Lower lobe of right lung (tissue), 2 donors: ENCODE measurements at places on chromosomes 2 and 18.
A peak's percentile ranks its signal among the peaks of the same experiment; 100 is the strongest.

- DNase-seq: no peak
These were observed 190.3 kb downstream of the IRS1 start for GRCh38 chr2:226609366-226609765.

DNA sequence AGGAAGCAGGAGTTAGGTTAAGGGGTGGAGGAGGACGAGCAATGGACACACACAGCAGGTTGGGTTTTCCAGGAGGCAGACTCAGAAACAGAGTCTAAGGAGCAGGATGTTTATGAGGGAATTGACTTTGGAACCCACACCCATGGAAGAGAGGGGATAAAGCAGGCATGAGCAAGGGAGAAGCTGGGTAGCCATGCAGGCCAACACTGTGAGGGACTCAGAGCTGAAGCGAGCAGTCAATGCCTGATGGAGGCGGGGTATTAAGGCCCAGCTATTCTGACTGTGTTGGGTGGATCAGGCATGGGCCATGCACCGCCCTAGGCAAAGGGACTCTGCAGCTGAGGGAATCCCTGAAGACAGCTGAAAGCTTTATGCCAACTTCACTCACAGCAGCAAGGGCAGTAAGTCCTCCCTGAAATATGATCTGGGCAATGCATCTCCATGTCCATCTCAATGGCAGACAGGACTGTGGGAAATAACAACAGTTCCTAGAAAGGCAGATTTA is 37.6 kb downstream of the TEX51 start:
- no peak for DNase-seq

DNA sequence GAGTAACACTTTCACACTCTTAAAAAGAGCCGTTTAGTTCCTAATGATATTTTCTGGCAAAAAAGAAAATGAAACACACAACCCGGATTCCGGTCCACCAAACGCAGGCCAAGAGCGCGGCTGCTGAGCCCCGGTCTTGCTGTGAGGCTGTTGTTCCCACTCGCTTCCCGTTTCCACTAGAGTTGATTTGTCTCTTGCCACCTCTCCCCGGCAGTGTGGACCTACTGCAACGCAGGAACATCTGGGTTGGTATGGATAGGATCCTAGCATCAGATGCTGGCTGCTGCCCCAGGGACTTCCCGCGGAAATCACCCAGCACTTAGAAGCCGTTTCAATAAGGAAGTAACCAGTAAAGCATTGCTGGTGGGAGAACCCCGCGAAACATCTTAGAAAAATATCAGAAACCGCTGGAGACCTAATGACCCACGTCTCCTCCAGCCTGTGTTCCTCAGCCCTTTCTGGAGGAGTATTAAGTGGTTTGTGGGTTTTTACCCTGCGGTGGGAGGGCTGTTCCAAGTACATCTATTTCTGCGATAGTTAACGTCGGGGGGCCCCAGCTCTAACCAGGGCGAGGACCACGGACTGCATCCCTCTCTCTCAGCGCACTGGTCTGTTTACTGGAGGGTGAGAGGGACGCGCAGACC is 939 bp downstream of the DOCK10 start:
- DNase-seq: peak; percentile 57

DNA sequence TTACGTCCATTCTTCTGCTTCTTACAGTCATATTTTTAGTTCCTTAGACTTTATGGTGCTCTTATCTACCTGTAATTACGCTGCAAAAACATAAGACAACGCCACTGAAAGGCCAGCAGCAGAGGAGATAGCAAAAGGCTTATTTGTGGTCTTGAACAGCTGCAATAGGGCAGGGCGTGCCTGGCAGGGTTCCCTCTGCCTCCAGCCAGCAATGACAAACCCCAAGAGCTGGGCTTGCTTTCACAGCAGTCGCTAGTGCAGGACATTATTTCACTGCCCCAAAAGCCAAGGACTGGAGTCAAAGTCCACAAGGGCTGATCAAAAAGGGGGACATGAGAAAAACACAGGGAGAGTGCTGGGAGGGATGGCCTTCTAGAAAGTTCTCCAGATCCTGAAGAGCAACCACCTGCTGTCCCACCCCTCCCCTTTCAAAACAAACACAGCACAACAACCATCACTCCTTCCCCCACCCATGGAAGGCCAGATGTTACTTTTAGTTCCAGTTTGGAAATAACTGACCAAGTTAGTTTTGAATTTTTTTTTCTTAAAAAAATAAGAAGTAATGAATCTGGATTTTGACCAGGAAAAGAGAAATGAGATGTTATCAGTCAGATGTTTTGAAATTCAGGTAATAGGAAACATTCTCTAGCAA is 127.8 kb downstream of the RBMS1 start:
- no peak for DNase-seq

- DNase-seq: no peak
These were observed 28.5 kb upstream of the DOCK10 start for GRCh38 chr2:225070811-225071210.

DNA sequence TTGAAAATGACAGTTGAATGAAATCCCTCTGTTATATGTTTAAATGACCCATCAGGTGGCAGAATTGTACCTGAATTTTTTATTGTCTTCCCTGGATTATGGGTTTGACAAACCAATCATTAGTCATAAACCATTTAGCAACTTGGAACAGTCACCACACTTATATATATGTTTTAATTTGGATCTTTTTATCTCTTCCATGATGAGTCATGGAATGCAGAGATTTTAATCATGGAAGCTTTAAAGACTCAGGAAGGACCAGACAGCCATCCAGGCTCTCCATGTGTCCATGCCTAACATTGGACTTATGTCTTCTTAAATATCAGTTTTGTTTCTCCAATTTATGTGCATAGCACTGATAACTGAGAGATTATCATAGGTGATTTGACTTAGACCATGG is 188.3 kb upstream of the ZSWIM2 start:
- DNase-seq: no peak

GRCh38 chr2:33785201-33786106 is 186.4 kb upstream of the FAM98A start:
- no peak for DNase-seq

GRCh38 chr2:12032398-12032797 is 286.0 kb downstream of the LPIN1 start:
- DNase-seq: no peak

DNA sequence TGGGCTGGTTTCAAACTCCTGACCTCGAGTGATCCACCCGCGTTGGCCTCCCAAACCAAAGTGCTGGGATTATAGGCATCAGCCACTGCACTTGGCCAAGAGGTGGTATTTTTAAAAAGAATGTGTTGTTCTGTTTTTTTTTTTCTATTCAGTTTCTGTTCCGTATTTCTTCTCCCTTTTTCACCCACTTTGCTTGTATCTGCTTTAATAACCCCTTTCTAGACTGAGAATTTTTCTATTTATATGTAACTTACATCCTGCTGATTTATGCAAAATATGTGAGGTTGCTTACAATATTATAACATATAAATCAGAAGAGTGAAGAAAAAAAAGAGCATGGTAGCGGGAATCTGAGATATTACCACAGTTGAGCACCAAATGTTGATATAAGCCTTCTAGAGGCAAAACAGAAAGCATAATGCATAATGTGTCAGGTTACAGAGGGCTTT is 17.2 kb upstream of the LYPD6B start:
- no peak for DNase-seq

- no peak for DNase-seq
These were observed 77.9 kb upstream of the GLS start for GRCh38 chr2:190802626-190803209.

GRCh38 chr2:224222974-224223373 is 178.9 kb downstream of the FAM124B start:
- DNase-seq: no peak

GRCh38 chr2:241949736-241950412 is 80.3 kb downstream of the RTP5 start:
- no peak for DNase-seq

DNA sequence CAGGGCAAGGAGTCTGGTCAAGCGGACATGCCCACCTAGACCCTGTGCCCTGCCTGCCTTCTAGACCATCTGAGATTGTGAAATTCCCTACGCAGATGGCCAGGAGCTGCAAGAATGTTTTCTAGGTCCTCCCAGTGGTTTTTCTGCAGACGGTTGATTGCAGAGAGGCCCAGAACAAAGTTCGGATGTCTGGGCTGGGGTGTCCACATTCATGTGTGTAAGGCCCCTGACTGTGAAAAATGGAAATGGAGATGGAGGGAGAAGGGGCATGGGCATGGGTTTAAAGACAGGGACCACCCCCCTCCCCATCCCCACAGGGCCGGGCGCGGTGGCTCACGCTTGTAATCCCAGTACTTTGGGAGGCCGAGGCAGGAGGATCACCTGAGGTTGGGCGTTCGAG is 11.8 kb downstream of the ARHGAP25 start:
- no peak for DNase-seq

GRCh38 chr18:61869636-61870035 is 23.2 kb downstream of the RNF152 start:
- no peak for DNase-seq

GRCh38 chr2:36547906-36548305 is 50.1 kb downstream of the FEZ2 start:
- no peak for DNase-seq

- peak; percentile 71 for DNase-seq
These were observed 3.0 kb downstream of the ZNF516 start for GRCh38 chr18:76491776-76492668.

- DNase-seq: peak; percentile 78
These were observed 3.5 kb upstream of the SLC9A2 start for GRCh38 chr2:102615620-102616436.

DNA sequence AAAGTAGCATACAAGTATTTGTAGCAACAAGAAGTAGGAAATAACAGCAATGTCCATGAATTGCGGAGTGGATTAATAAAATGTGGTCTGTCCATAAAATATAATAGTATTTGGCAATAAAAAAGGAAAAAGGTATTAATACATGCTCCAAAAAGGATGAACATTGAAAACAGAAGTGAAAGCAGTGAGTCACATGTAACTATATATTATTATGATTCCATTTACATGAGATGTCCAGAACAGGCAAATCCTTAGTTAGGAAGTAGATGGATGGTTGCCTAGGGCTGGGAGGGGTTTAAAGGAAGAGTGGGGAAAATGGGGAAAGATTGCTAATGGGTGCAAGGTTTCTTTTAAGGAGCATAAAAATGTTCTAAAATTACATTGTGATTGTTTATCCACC is 44.5 kb downstream of the CCDC74A start:
- no peak for DNase-seq

DNA sequence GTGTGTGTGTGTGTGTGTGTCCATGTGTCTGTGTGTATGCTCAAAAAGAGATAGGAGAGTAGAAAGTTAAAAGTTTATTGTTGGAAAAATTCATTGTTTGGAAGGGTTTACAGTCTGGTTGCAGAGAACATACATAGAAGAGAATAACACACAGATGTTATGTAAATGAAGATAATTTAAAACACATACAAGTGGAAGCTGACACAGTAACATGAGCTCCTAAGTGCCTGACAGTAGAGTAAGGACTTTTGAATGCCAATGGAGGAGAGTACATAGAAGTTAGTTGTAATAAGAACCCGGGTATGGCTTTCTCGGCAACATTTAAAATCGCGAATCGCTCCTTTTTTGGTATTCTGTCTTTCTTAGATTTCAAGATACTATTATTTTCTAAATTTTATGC is 137.0 kb upstream of the FANCL start:
- no peak for DNase-seq

DNA sequence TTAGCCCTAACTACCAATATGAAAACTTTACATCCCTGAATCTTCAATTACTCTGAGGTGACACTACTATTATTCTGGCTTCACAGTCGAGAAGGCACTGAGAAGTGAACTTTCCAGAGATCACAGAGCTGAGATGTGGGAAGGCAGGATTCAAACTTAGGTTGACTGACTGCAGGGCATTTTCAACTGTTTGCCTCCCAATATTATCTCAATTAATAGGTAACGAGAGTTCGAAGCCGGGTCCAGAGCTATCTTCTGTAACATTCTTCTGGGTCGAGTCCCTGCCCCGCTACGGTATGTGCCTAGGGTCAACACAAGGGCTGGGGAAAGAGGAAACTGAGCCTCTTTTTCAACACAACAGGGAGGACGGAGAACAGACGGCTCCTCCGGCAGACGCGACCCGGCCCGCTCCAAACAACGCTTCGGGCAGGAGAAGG is 740 bp downstream of the CHMP3 start:
- no peak for DNase-seq

DNA sequence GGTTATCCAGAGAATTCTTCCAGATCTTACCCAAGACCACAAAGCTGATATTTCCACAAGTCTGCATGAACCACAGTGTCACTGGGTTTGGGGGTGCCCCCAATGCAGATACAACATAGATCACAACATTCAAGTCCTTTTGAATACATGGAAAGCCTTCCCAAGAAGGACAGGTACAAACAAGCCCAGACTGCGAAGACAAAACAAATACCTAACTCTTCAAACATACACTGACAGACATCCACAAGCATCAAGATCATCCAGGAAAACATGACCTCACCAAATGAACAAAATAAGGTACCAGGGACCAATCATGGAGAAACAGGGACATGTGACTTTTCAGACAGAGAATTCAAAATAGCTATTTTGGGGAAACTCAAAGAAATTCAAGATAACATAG is 93.1 kb downstream of the MDH1 start:
- DNase-seq: no peak

- no peak for DNase-seq
These were observed 422.1 kb downstream of the PARD3B start for GRCh38 chr2:204967199-204967960.

- DNase-seq: no peak
These were observed 58.3 kb downstream of the MRPL33 start for GRCh38 chr2:27829791-27830190.

DNA sequence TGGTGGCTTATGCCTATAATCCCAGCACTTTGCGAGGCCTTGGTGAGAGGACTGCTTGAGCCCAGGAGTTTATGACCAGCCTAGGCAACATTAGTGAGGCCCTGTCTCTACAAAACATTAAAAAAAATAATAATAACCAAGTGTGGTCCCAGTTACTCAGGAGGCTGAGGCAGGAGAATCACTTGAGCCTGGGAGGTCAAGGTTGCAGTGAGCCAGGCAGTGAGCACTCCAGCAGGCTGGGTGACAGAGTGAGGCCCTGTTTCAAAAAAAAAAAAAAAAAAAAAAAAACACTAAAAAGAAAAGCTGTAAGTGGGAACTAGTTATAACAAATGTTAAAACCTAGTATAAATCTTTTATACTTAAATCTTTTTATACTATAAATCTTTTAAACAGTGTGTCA is 146.2 kb upstream of the ITGA4 start:
- no peak for DNase-seq

GRCh38 chr2:170030040-170030439 is 147.9 kb upstream of the MYO3B start:
- no peak for DNase-seq
